Activated CD8-positive, alpha-beta T cell treated with anti-CD3 and anti-CD28 coated beads, Interleukin-2, amount 10 ng/mL, durations not matched to agents 7 days and 5 days (primary cell): ENCODE measurements at places on chromosomes 2 and 18.

DNA sequence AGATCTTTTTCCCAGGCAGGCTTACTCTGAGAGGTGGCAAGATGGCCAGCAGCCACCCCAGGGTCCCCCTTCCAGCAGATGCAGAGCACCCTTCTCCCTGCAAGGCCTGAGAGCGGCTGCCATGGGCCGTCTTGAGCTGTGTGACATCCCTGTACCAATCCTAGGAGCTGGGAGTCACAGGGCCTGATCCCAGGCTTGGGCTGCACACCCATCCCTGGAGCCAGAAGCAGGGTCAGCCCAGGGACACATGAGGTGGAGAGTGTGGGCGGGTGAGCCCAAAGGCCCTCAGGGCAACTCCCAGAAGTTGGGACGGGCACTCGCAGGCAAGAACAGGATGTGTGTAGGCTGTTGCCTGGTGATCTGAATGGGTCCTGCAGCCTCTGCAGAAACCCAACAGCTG is 40.5 kb downstream of the CROCC2 start:
- no peak for DNase-seq

DNA sequence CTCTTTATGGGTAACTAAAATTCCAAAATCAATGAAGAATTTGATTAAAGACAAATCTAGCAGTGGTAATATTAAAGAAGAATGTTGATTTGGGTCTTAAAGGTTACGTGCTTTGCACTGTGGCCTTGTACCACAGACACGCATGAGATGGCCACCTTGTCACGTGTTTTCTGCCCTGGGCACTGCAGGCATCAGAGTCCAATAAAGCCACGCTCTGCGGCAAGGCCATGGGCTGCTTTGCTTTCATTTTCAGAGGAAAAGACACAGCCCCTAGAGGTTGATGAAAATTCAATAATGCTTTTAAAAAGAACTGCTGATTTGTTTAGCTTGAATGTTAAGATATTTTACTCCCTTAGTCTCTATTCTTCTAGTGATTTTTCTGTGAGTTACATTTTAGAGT is 30.4 kb downstream of the AOX1 start:
- DNase-seq = no peak

- no peak for DNase-seq
Observed at GRCh38 chr2:236636714-236637470, 67.3 kb downstream of the ACKR3 start.

GRCh38 chr2:35298493-35298892 is 1057.1 kb upstream of the CRIM1 start:
- no peak for DNase-seq

DNA sequence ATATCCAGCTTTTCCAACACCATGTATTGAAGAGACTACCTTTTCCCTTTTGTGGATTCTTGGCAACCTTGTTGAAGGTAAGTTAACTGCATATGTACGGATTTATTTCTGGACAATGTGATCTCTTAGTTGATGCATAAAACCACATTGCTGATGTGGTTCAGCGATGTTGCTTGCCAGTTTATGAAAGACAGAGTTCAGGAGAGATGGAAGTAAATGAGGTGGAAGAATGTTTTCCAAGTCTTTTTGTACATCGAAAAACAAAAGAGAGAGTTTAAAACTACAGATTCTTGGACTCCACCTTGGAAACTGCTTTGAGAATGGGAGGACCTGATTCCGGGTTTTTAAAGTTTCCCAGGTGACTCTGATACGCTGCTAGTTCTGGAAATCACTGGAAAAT is 43.8 kb downstream of the MOB4 start:
- no peak for DNase-seq

GRCh38 chr2:74417763-74418162 is 3.7 kb downstream of the C2orf81 start:
- no peak for DNase-seq

DNA sequence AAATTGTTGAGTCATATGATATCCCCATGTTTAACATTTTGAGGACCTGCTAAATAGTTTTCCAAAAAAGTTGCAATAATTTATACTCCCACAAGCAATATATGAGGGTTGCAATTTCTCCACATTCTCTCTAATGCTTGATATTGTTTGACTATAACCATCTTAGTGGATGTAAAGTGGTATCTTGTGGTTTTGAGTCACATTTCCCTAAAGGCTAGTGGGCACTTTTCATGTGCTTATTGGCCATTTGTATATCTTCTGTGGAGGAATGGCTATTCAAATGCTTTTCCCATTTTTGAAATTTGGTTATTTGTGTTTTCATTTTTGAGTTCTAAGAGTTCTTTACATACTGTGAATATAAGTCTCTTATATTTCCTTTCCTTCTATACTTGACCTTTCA is 82.7 kb downstream of the SCG2 start:
- DNase-seq = no peak

GRCh38 chr2:46647766-46648742 is 168.7 kb downstream of the TMEM247 start:
- DNase-seq = no peak

- no peak for DNase-seq
Observed at GRCh38 chr2:43269706-43270105, 43.3 kb upstream of the ZFP36L2 start.

DNA sequence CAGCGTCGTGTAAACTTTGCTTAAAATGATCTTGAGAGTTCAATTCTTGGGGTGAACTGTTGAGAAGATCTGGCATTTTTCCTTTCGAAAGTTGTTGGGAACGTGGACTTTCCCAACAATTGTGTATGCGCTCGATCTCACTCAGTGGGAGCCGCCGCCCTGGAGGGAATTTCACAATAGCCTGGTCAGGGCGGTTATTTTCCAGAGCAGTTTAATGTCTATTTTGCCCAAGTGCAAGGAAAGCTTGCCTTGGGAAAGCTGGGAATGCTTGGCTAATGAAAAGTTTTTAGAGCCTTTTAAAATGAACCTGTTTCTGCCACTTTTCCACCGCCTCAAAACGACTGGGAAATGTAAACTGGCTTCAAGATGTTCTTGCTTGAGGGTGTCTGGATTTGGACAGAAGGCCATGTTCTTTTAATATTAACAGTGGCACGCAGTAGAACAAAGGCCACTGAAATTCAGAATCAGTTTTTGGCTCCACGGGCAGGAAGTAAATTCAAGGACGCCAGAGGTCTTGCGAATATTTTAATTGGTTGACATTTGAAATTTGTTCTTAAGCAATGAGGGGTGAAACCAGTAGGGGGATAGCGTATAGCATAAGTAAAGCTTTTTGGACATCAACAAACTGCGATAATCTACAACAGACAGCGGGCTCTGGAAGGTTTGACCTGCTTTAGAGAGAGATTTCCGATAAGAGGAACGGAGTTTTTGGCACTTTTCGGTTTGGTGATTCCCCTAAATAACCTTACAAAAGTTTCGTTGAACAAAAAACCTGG is 1.2 kb downstream of the CFLAR start:
- DNase-seq = peak; percentile 69

GRCh38 chr2:23380562-23381065 is 4.4 kb upstream of the KLHL29 start:
- peak; percentile 70 for DNase-seq

DNA sequence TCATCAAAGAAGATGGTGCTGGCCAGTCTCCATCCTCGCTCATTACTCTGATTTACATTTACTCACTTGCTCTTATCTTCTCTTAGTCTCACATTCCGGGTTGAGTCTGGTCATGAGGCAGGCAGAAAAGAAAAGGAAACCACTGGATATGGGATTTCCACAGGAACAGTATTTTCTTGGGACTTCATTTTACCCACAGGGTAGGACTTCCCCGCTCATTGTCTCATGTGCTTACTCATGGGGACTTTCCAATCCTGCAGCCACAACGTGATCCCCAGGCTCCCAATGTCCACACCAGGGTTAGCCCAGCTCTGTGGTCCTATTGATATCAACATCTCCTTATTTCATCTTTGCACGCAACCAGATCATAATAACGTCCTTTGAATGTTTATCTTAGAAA is 373.8 kb downstream of the TMEM182 start:
- DNase-seq = no peak

GRCh38 chr2:151840216-151841046 is 12.2 kb upstream of the ARL5A start:
- DNase-seq = no peak

- no peak for DNase-seq
Observed at GRCh38 chr2:200302940-200303727, 3.4 kb upstream of the SPATS2L start.

- DNase-seq = no peak
Observed at GRCh38 chr2:179751163-179751809, 110.1 kb downstream of the ZNF385B start.

- DNase-seq = no peak
Observed at GRCh38 chr2:85917887-85918795, 29.4 kb upstream of the ST3GAL5 start.

DNA sequence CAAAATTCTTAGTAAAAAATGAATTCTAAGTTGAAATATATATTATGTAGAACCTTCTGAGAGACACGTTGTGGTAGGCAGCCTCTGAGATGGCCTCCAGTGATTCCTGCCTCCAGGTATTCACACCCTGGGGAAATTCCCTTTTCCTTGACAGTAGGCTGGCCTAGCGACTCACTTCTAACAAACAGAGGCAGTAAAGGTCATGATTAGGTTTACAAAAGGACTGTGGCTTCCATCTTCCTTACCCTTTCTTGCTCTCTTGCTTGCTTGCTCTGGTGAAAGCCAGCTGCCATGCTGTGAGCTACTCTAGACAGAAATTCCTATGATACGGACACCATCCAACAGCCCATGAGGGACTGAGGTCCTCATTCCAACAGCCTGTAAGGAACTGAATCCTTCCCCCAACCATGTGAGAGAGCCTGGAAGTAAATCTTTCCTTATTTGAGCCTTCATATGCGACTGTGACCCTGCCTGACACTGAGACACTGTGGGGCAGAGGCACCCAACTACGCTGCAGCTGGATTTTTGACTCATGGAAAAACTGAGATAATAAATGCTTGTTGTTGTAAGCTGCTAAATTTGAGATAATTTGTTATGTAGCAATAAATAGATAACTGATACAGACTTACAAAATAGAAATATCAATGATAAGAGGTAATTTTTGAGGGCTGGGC is 32.7 kb upstream of the SERTAD2 start:
- DNase-seq = no peak

- no peak for DNase-seq
Observed at GRCh38 chr2:72326759-72327158, 179.1 kb upstream of the CYP26B1 start.

DNA sequence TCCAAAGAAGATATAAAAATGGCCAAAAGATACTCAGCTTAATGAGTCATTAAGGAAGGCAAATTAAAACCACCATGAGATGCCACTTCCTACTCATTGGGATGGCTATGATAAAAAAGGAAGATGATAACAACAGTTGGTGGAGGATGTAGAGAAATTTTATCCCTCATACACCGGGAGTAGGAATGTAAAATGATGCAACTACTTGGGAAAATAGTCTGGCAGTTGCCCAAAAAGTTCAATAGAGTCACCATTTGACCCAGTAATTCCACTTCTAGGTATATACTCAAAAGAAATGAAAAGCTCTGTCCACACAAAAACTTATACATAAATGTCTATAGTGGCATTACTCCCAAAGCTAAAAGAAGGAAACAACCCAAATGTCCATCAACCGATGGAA is 10.1 kb upstream of the SULT1C2 start:
- DNase-seq = no peak

- no peak for DNase-seq
Observed at GRCh38 chr2:9703701-9704221, 73.0 kb upstream of the YWHAQ start.

DNA sequence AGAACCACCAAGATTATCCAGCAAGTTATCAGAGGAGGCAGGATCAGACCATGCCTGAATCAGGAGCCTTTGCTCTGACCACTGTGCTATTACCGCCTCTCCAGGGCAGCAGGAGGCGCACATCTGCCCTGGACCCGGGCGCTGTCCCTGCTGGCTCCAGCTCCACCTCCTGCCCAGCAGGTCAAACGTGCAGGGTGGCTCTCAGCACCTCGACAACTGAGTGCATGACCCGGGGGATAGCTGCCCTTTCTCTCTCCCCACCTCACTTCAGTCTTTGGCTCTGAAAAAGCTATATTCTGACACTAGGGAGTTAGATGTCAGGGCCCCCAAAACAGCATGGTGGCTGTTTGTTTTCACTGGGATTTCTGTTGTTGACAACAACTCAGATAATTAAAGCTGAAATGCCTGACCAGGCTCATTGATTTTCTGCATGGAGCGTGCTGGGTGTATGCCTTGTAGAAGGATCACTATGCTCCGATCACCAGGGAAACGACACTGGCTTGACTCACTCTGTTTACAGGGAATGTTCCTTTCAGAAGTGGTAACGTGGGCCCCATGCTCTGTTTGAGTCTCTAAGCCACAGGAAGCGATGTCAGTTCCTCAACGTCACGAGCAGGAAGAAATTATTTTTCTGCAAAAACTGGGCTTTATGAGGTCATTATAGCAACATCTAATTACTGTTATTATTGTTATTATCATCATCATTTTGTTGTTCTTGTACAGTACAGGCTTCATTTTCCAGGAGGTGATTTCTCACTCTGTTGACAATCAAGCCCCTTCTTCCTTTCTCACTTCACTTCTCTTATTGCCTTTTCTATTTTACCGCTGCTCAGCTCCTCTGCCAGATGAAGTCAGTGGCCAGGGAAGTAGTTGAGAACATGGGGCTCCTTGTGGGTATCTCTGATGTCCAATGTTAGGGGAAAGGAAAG is 125.6 kb downstream of the PLB1 start:
- DNase-seq = peak; percentile 79

GRCh38 chr2:160328811-160329527 is 128.9 kb upstream of the ITGB6 start:
- no peak for DNase-seq

DNA sequence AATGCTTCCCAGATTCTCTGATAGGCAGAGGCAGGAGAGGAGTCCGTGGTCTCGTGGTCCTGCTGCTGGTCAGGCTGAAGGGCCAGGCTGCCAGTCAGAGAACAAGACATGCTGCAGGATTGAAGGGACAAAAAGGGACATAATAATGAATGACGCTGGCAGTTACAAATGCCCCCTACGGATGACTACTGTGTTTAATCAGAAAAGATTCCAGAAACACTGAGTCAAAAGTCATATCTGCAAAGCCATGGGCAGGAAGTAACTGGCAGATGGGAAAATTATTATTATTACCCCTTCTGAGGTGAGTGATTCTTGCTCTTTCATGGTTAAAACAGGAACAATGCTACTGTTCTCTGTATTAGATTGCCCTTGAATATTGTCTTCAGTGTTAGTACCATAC is 19.0 kb downstream of the LCT start:
- DNase-seq = no peak

DNA sequence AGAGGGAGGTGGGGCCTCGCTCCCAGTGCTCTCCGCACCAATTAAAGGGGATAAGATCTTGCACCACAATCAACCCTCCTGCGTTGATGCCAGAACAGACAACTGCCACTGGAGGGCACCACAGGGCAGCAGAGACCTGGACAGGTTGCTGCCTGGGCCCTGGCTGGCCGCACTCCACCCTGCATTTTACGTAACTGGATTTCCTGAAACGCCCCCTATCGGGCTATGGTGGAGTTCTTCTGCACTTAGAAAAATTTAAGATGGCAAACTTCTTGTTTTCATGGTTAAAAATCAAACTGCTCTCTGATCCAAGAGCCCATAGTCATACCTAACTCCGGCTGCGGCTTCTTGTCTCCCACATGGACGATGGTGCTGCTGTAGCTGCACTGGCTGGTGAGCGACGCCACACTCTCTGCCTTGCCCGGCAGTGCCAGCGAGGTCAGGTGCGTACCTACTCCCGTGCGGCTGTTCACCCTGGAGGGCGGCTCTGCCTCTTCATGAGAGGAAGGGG is 16.8 kb upstream of the HES6 start:
- DNase-seq = peak; percentile 79
